H4 (cell line): ENCODE measurements at places on chromosomes 7 and 10. TPM values are rescaled to one million over a fixed set of nuclear protein-coding genes. Genes with fewer than 3 reads are reported as not detected.

DNA sequence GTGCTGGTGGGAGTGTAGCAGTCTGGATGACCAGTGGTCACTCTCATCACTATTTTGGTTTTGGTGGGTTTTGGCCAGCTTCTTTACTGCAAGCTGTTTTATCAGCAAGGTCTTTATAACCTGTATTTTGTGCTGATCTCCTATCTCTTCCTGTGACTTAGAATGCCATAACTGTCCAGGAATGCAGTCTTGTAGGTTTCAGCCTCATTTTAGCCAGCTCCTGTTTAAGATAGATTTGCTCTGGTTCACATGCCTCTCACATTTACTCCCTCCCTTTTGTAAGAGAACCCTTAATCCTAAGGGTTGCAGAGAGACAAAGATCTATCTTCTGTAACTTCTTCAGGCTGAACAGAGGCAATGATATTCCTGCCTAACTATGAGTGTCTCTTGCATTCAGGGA lies 51.2 kb upstream of the INHBA start:
- DNase-seq = no peak

HPSE2 gene
- not detected in 2 replicates for total RNA-seq

DNA sequence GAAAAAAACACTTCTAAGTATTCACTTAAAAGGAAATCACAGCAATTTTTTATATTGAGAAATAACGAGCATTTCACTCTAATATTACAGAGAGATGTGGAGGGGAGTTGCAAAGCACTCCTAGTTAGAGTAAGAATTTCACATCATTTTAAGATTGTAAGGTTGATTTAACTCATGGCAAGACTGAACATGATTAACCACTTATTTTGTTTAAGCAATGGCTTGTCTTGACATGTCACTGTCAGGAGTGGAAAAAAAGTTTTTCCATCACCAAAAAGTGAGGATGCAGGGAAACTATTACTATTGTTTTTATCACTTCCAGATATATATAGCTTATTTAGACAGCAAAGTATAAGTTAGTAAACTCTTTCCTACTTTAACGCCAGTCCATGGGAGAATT lies 27.1 kb downstream of the CD36 start:
- no peak for DNase-seq

MSANTD7 gene
- 17.5 and 18.4 TPM in 2 replicates for total RNA-seq

DNA sequence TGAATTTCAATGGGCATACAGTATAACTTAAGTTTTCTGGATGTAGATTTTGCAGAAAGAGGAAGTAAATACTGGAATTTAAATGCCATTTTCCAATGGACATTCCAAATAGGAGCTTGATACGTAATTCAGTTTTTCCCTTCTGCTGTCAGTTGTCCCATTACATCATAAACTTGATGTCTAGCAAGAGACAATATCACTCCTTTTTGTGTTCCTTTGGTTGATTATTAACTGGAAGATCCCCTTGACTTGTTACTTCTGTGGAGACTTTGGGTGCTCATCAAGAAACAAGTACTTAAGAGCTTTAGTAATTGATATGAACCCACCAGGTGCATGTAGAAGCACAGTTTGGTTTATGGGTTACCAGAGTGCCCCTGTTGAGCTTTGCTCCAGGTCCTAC lies 116.1 kb downstream of the ST7 start:
- no peak for DNase-seq

DNA sequence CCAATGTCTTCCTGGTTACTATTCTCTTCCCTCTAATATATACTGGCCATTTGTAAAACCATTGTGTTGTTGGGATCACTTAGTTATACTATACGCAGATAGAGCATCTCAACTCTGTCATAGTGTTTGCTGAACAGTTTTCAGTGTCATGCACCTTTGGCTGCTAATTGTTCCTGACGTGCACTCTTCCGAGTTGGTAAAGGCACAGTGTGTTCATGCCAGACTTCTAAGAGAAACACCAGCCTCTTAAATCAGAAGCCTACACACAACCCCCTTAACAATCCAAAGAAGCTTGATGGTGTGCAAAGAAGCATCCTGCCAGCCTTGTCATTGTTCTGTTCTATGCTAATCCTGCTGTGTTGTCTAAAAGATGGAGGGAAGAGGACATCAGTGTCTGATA lies 131.1 kb downstream of the MAPK8 start:
- no peak for DNase-seq

CACNA2D1 gene
- 28.0 and 33.2 TPM in 2 replicates for total RNA-seq

IQUB gene
- total RNA-seq = 0.08 TPM in 1 of 2 replicates, not detected in the other

LRRN3 gene
- total RNA-seq = 0.02 and 0.18 TPM in 2 replicates

GRCh38 chr7:149071182-149071635 lies 19.3 kb downstream of the ZNF786 start:
- DNase-seq = no peak

- DNase-seq = no peak
Measured at GRCh38 chr7:151565541-151565940, 45.8 kb upstream of the RHEB start.

- no peak for DNase-seq
Measured at GRCh38 chr7:150406312-150406566, 27.1 kb downstream of the ZNF775 start.

DNA sequence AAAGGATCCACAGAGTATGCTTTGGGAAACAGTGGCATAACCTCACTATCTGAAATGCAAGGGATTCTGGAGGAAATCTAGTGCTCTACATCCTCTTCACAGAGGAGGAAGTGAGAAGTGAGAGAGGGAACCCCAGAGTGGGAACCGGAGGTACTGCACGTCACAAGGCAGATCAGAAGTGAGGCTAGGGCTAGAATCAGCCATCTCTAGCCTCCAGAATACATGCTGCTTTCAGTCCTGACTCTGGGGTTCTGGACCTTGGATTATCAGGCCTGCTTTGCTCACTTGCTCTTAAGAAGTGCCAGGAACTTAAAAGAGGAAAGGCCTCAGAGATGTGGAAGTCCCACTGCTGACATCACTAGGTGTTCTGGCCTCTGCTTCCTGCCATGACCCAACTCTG lies 25.7 kb downstream of the ZNF503 start:
- no peak for DNase-seq

JAKMIP3 gene
- 0.43 and 0.81 TPM in 2 replicates for total RNA-seq

DNA sequence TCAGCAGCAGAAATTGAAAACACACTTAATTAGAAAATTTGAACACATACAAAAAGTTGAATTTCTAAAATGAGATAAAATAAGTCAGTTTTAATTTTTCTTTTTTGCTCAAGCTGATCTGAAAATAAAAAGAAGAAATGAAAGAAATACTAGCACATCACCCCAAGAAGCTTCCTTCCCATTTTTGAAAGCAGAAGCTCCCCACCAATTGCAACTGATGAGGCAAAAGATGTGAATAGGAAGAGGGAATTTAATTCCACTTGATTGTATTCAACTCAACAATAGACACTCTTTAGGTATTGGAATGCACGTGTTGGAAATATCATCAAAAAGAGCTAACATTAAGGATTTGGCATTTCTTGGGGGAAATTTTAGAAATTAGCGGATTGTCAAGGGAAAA lies 175.8 kb downstream of the TRIL start:
- no peak for DNase-seq

CREB3L2 gene
- total RNA-seq = 13.0 and 18.0 TPM in 2 replicates

PLEKHS1 gene
- 0.80 and 1.5 TPM in 2 replicates for total RNA-seq

- no peak for DNase-seq
Measured at GRCh38 chr10:36421992-36422391, 703.4 kb upstream of the ANKRD30A start.

GRCh38 chr10:14545827-14546226 lies 215.1 kb upstream of the FRMD4A start:
- DNase-seq = no peak
